ENCODE measurements at places on chromosomes 6 and 20.

GRCh38 chr20:38724626-38725147, 401 bp downstream of the SLC32A1 start:
- DNase-seq, result no peak

GRCh38 chr6:169806701-169807100, 55.3 kb downstream of the ERMARD start:
- no peak for DNase-seq

DNA sequence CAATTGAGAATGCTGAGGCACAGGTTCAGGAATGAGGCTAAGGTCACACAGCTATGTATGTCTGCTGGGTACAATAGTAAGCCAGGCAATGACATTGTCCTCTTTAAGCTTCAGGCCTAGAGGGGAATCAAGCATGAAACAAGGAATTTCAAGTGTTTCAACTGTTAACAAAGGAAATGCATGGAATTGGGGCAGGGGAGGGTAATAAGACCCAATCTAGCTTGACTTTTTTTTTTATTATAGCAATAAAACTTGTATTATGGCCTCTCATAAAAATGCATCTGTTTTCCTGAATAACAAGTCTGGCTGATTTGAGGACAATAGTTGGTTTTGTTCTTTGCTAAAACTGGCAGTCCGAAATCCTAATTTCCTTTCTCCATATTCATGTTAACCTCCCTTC, 336.7 kb downstream of the CBLN4 start:
- no peak for DNase-seq

DNA sequence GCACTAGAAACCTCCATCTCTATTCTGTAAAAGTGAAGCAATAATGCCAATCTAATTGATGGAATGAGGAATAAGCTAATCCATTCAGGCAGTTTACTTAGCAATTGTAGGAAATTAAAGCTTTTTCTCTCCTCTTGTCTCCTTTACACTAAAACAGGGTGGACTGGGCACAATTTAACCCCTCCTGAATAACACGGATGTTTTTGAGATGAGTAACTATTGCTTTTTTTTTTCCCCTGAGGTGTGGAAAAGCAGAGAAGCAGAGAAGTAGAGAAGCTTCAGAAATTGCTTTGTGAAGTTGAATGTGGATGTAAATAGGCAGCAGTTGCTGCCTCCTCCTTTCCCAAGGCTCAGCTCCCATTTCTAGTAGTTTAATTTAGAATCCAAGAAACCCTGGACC, 40.0 kb upstream of the GCNT2 start:
- DNase-seq, result no peak

DNA sequence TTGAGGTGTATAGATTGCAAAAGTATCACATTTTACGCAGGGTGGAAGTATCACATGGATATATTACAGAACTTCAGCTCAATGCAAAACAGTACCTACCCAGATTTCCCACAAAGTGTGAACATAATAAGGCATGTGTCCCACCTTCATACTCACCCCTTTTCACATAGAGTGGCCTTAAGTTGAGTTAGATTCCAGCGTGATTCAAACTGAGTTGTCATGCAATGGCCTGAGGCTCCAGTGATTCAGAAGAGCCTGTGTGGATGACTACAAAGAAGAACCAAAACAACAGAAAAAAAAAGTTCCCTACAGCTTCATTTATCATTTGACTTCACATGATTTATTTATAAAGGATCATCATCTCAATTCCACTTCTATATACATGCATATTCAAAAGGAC, 309.7 kb downstream of the SLC35F1 start:
- DNase-seq, result no peak

DNA sequence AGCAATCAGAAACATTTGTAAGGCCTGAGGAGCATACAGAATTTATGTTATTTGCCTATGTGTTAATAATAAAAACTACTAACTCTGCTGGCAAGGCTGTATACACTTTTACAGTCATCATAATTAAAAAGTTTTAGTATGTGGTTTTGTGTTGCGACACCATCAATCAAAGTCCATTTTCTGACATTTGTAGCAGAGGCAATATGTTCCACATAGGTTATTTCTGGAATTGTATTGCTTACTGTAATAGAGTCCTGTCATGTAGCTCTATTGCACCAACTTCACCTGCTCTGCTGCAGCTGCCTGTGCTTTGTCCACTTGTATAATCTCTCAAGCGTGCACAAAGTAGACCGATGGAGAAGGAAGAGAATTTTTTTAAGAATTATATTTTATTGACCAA, 501.8 kb downstream of the HACE1 start:
- no peak for DNase-seq

- no peak for DNase-seq
Measured at GRCh38 chr20:62059920-62060630, 5.6 kb downstream of the TAF4 start.

- DNase-seq, result no peak
Measured at GRCh38 chr20:4091490-4092479, 76.4 kb upstream of the RNF24 start.

All from CMK (cell line).